CD14-positive monocyte (primary cell): ENCODE measurements at places on chromosomes 5 and 9.
A peak's percentile ranks its signal among the peaks of the same experiment; 100 is the strongest.

GRCh38 chr9:133584559-133585476, 24.4 kb downstream of the FAM163B start:
- no peak for DNase-seq

- no peak for DNase-seq
Observed at GRCh38 chr5:134824681-134825080, 21.1 kb upstream of the C5orf24 start.

DNA sequence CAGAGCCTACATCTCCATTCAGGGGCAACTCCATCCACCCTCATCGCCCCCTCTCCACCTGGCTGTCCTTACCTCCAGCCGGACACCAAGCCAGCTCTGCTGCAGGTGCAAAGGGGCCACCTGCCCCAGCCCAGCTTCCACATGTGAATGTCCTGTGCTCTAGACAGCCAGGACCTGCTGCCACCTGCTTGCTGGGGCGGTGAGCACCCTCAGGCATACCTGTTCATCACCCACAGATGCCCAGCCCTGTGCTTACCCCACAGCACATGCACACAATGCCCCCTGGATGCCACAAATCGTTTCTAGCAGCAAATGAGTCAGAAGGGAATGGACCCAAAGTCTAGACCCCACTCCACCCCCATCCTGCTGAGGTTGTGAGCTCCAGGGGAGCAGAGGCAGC, 13.3 kb upstream of the NKD2 start:
- no peak for DNase-seq

DNA sequence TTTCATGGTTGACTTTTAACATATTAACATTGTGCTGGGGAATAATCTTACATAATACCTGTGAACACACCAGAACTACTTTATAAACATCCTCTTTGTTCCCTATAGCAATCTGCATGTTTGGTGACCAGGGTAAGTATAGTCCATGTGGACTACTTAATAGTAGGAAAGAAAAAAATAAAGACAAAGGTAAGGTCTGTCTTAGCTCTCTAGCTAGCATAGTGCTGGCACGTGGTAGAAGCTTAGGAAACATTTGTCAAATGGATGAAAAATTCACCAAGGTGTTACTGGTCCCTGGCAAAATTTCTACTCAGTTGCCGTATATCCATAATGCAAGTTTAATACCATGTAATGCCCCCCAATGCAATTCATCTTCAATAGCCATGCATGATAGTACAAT, 78.6 kb upstream of the ABCA1 start:
- DNase-seq, result peak; percentile 18

GRCh38 chr5:42840269-42840668, 28.6 kb upstream of the SELENOP start:
- DNase-seq, result no peak

GRCh38 chr9:19162956-19163355, 35.7 kb upstream of the PLIN2 start:
- peak; percentile 87 for DNase-seq

DNA sequence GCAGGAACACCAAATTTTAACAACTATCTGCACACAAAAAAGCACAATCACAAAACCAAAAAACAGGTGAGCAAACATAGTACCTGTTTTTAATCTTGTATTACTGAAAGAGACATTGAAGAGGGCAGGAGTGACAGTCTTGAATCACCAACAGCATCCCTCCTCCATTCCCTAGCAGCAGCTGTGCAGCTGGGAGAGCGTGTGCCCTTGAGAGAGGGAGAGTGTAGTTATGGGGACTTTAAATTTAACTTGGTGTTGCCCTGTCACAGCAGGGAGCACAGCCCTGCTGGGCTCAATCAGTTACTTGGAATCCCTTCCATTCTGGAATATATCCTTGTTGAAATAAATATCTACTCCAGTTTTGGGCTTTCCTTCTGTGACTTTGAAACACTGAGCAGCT, 1938.7 kb upstream of the NUDT12 start:
- no peak for DNase-seq

DNA sequence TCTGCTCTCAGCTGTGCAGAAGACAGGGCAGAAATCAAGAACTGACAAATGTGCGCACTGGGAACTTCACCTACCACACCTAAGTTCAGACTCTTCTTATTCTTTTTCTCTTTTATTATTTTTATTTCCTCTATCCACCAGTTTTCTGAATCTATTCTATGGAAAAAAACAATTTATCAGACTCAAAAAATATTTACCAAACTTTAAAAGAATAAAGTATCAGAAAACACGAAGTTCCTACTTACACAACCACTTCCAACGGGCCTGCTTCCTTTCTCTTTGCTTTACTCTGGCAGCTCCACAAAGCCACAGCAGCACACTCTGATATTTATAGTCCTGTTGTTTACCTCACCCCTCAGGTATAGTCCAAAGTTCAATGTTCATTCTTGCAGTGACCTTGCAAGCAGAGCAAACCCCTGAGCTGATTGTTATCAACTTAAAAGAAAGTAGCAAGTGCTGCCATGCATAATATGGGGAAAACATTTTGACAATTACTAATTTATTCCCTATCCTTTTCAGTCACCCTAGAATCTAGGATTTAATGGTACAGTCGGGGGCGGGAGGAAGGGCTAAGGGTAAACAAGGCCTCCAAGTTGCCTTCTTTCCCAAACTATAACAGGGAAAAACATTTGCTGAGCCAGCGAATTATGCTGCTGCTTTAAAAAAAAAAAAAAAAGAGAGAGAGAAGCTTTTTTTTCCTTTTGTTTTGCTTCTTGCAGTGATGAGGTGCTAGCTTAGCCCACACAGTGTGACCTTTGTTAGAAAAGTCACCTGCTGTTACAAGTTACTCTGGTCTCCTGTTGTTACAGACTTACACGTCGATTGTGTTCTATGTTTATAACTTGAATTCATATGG, at the start of gene SELENOP:
SELENOP (minus strand) TSS at position 302 of the 856 bp plus-strand sequence. CDS start 3,539 bp downstream, outside the sequence.
- no peak for DNase-seq

GRCh38 chr5:119397518-119398380, 41.9 kb downstream of the TNFAIP8 start:
- peak; percentile 93 for DNase-seq

DNA sequence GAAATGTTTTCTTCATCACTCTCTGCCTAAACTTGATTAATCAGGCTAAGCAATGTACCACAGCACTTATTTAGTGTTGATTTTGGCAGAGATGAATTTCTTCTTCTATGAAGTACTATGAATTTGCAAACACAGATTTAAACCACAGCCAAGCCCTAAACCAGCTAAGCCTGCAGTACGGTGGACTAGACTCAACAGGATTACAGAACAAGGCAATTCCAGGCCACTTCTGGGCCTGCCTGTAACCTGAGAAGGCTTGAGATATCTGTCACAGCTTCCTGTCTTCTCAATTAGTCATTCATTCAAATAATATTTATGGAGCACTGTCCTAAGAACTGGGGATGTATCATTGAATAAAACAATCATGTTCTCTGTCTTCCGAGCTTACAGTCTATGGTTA, 32.4 kb upstream of the CAST start:
- no peak for DNase-seq

DNA sequence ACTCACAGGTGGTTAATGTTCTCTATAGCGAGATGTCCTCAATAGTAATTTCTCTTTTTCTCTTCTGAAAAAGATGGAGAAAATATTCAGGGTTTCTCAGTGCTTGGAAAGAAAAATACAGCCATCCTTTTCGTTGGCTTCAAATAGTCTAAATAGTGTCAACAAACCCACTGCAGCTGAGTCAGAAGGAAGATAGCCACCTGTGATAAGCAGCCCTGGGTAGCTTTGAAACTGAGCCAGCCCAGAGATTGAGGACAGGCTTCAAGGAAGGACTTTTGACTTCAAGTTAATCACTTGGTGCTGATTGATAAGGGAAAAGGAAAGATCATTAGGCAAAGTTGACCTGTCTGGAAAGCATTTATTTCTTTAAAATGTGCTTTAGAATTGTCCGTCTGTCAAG, 78.7 kb upstream of the TYRP1 start:
- DNase-seq, result no peak

- DNase-seq, result no peak
Observed at GRCh38 chr9:75992482-75993206, 102.2 kb downstream of the PCSK5 start.

DNA sequence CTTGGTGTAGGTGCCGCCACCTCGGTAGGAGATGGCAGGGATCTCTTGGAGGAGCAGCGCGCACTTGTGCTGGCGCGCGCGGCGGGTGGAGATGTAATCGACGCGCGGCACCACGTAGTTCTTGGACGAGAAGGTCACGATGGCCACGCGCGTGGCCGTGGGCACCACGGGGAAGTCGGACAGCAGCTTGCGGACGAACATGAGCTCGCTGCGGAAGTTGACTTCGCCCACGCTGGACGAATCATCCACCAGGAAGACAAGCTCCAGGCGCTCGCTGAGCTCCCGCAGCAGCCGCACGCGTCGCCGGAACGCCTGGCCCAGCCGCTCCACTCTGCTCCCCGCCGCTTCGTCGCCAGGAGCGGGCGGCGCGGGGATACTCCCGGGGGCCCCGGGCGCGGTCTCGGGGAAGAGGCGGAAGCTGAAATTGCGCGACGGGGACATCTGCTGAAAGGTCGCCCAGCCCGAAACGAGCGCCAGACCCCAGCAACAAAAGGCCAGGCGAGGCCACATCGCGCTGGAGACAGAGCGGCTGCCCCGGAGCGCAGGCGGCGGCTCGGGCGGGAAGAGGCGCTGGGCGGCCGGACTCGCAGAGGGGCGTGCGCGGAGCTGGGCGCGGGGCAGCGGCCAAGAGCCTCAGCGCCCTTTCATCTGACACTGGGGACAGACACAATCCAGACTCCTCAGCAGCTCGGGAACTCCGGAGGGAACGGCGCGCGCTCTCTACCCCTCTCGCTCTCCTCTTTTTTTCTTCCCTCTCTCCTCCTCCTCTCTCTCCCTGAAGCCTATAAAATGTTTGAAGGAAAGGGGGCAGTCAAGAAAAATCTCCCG, at the start of gene SVEP1:
SVEP1 (minus strand) TSS at position 708 of the 828 bp plus-strand sequence; CDS start at position 510, 198 bp downstream.
- DNase-seq, result peak; percentile 49

DNA sequence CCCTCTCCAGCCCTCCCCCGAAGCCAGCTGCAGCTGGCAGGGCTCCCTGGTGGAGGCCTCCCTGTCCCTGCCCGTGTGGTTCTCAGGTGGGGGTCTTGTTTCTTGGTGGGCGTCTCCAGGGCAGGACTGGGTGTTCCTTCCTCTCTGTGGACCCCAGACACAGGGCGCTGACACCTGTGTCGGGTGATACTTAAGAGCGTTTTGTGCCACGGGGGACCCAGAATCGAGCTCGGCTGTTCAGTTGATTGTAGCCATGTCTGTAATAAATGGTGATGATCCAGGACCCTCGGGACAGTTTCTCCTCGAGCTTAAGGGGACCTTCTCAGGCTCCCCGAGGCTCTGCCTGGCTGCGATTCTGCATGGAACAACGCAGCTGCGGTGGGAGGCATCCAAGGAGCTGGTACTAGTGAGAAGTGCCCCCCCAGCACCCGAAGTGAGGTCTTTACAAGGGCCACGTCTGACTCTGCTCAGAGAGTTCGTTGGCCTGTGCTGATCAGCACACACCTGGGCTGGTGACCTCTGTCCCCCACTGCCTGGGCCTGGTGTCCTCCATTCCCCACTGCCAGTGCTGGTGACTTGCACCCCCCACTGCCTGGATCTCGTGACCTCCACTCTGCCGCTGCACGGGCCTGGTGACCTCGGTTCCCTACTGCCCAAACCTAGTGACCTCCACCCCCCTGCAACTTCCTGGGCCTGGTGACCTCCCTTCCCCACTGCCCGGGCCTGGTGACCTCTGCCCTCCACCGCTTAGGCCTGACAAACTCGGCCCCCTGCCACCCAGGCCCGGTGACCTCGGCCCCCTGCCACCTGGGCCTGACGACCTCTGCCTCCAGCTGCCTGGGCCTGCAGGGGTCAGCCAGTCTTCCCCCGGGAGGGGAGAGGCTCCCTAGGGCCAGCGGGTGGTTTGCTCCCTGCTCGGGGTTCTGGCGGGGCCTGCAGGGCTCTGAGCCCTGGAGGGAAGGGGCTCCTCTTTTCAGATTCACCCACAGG, 36.0 kb downstream of the NDUFS6 start:
- DNase-seq, result no peak

DNA sequence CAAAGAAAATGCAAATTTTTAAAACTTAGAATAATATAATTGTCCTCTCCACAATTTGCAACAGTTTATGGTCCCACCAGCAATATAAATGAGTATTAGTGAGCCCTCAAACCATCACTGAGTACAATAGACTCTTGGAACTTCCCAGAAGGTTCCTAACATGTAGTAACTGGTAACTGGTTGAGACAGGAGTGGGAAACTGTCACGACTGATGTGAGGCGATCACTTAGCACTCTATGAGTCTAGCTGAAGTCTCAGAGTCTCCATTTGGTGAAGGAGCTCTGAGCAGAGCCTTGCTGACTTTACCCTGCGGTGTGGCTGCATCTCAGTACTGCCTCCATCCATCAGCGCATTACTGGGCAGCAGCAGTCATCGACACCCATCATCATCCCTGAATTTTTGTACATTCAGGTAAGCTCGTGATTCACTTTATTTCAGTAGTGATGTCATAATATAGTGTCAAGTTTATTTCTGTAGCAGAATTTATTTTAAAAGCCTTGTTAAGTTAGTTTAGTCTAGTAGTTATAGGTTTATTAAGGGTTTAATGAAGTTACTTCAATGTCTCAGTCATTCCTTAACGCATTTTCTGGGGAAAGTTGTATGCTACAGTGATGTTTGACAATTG, 76.6 kb upstream of the ABCA1 start:
- no peak for DNase-seq

- no peak for DNase-seq
Observed at GRCh38 chr9:136494012-136494411, 11.2 kb upstream of the SEC16A start.

DNA sequence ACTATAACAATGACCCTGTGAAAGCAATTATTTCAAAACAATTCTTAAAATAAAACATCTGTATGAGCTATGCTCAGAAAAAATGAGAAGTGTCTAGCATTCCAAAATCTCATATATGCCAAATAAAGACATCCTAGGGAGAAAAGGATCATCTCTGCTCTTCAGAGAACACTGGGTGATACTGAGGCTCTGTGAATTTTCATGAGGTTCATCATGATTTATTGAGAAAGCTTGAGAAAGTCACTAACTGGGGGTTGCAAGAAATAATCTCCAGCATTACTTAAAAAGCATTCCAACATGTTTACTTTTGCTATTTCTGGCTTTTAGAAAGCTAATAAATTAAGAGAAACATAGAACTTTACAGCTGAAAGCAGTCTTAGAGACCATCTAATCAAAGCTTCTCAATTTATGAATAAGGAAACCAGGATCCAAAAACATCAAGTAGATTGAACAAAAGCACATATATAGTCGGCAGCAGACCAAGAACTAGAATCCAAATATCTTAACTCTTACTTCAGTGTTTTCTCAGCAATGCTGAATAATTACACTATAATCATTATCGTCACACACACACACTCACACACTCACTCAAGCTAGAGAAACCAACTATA, 372.8 kb downstream of the NR2F1-AS1 start:
- DNase-seq, result no peak

GRCh38 chr5:127934791-127935256, 148.7 kb upstream of the SLC12A2 start:
- DNase-seq, result no peak

DNA sequence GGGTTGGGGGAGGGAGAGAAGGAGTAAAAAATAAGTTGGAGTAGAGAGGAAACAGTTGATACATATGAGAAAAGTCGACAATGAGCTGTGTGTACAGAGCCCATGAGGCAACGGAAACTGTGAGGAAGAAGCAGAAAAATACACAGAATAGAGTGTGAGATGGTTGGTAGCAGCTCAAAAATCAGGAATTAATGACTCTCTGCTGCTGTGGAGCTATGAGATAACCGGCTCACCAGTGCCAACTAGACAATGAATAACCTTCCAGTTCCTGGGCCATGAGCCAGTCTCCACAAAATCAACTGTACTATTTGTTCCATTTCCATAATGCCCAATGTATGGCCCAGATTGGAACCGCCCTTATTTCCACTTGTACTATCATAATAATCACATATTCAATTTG, 53.1 kb upstream of the NREP start:
- no peak for DNase-seq

- DNase-seq, result no peak
Observed at GRCh38 chr9:130423272-130423671, 21.5 kb upstream of the ASS1 start.
